ENCODE measurements at places on chromosomes 1 and 21. TPM values are rescaled to one million over a fixed set of nuclear protein-coding genes. Genes with fewer than 3 reads are reported as not detected.

Gene CD1E
- total RNA-seq = 0.72 TPM

Gene PLPP3
- 228 TPM for total RNA-seq

DNA sequence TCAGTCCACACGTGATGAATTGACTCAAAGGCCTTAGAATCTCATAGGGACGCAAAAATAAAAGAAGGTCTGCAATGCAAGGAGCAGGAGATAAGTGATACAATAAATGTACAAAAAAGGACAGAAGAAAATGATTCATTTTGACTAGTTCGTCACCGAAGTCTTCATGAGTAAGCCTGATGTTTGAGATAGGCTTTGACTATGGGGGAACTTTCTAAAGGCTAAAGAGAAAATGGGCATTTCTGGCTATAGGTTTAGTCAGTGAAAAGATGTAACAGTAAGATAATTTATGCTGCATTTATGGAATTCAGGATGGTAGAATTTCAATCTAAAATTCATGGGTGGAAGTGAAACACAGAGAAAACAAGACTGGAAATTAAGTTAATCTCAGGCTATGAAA, 163.0 kb downstream of the ADGRL4 start:
- no peak for DNase-seq

- no peak for DNase-seq
Measured at GRCh38 chr1:58003059-58003458, 543.5 kb downstream of the OMA1 start.

- DNase-seq = no peak
Measured at GRCh38 chr1:206651958-206652890, 16.9 kb downstream of the DYRK3 start.

DNA sequence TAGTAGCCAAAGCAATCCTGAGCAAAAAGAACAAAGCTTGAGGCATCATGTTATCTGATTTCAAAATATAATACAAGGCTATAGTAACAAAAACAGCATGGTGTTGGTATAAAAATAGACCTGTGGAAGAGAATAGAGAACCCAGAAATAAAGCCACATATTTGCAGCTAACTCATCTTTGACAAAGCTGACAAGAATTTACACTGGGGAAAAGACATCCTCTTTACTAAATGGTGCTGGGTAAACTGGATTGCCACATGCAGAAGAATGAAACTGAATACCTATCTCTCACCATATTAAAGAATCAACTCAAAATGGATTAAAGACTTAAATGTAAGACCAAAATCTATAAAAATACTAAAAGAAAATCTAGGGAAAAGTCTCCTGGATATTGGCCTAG, 59.5 kb upstream of the CD55 start:
- no peak for DNase-seq

GRCh38 chr1:109047339-109047738, 5.4 kb upstream of the WDR47 start:
- no peak for DNase-seq

GRCh38 chr21:26964170-26964778, 2.6 kb downstream of the ADAMTS5 start:
- DNase-seq = peak; percentile 62

DNA sequence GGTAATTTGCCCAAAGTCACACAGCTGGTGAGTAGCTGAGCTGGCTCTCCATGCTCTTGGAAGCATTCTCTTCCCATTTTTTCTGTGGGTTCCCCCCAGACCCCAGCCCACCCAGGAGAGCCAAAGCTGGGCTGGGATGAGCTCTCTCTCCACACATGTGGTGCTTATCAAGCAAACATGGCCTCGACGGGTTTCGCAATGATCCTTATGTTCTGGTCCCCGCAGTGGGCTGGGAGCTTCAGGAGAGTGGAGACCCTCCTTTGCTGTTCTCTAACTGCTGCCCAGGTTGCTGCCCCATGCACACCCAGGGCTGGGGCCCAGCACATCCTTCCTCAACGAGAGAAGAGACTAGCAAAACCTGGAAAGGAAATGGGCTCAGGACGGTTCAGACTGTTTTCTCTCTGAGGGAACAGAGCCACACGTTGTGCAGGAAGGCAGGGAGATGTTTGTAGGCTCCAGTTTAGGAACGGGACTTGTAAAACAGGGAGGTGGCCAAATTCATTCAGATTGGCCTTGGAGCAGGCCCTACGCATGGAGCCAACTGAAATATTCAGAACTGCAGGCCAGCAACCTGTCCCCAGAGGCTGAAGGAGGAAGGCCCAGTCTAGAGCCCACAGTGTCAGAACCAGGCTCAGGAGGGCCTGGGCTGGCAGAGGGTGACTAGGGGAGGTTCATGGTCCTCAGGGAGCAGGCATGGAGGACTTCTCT, 27.2 kb upstream of the CSF1 start:
- no peak for DNase-seq

- no peak for DNase-seq
Measured at GRCh38 chr1:226863446-226863845, 7.0 kb upstream of the PSEN2 start.
